ENCODE measurements at places on chromosomes 2 and 18.

DNA sequence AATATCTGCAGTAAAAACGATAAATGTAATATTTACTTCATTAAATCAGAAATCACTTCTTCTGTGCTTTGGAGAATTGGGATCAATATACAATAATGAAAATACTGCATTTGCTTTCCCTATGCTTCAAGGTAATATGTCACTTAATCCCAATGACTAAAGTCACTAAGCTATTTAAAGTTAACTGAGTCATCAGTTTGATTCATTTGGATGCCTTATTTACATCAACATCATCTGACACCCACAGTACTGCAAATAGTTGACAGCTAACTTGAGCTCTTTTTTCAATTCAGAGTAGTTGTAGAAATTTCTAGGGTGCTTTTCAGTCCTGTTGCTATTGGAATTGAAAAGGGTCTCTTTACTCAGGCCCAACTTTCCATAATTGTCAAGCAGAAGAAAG, 776.9 kb upstream of the FSHR start:
- no peak for DNase-seq

- no peak for DNase-seq
Observed at GRCh38 chr2:67974559-67975430, 88.0 kb downstream of the C1D start.

- DNase-seq, result no peak
Observed at GRCh38 chr18:65754121-65754520, 3.3 kb downstream of the CDH7 start.

GRCh38 chr2:15107137-15107536, 454.0 kb downstream of the NBAS start:
- DNase-seq, result no peak

GRCh38 chr18:35662293-35663062, 80.9 kb downstream of the GALNT1 start:
- DNase-seq, result no peak

DNA sequence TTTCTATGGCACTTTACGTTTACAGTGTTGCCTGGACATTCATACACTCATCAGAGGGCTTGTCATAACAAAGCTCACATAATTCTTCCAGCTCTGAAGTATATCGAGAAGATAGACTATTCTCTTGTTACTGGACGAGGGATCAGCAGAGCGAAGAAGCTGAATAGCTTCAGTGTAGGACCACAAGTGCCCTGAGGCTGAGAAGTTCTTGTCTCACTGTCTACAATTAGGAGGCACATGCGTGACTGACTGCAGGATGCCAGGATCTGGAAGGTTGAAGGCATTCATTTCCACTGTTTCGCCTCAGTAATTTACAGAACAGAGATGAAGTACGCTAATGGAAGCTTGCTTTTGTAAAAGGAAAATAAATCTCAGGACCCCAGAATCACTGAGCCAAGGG, 9.6 kb downstream of the SH3YL1 start:
- DNase-seq, result no peak

DNA sequence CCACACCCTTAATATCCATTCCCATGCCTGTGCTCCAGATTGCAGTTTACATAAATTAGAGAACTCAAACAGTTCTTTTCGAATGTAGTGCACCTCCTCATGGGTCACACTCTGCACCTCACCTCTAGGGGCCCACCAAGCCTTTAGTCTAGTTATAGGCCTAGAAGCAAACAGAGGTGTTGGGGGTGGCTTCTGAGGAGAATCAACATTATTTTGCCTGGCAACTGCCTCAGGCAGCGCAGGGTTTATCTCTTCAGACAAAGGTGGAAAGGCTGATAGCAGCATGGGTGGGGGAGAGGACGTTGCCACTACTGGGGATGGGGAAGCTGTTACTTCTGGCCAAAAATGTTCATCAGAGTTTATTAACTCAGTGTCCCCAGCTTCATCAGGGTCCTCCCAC, 5.0 kb upstream of the GYPC start:
- DNase-seq, result no peak

- no peak for DNase-seq
Observed at GRCh38 chr2:44615950-44616518, 254.3 kb downstream of the CAMKMT start.

GRCh38 chr2:141423124-141423523, 707.7 kb downstream of the LRP1B start:
- DNase-seq, result no peak

DNA sequence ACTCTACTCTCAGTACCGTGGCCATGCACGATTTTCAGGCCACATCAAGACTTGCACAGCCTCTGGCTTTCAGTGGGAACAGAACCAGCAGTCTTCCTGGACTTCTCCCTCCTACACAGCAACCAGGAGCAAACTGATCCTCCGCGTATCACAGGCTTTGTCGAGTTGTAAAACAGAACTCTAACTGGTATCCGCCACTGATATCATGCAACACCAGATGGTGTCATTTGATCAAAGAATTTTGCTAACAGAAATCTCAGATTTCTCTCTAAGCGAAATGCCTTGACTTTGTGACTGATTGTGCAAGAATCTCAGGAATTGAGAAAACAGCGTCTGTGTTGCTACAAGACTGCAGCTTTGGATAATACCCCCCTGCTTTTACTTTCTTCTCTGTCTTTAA, 85.7 kb downstream of the COPS8 start:
- DNase-seq, result no peak

- peak; percentile 12 for DNase-seq
Observed at GRCh38 chr2:6864923-6865345, 773 bp downstream of the CMPK2 start.

DNA sequence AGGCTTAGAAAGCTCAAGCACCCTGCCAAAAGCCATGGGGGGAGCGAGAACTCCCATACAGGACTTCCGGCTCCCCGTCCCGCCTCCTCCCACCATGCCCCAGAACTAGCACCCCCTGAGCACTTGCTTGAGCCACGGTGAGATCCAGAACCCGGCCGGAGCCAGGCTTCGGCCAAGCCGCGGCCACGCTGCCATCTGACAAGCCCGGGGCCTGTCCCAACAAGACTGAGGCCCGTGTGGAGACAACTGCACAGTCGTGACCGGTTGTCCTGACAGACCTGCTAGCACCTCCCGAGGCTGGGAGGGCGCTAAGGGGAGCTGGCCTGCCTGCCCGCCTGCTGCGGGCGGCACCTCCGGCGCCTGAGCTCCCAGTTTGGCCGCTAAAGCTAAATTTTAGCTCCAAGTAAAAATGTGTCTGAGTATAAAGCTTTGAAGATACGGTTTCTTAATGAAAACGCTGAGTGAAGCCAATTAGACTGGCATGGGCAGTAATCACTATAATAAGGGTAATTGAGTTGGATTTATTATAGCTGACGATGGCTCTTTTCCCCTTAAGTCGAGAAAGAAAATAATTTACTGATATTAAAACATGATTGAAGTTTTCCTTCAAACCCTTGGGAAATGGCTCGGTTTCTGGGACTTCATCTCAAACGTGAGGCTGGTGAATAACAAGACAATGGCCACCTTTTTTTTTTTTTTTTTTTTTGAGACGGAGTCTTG, 78.3 kb upstream of the ODC1 start:
- no peak for DNase-seq

DNA sequence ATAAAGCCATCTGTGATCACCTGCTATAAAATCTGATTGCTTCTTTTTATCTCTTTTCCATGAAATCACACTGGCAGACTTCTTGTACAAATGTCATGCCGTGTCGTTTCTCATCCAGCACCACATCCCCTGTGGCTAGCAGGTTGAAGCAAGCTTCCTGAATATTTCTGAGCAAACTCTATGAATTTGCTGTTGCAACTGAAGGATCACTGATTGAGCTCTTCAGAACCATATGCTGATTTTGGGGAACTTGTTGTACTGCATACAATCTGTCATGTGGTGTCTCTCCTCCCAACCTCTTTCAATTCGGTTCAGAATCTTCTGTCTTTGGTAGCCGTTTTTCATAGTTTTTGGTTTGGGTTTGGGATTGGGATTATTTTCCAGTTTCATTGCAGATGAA, 57.7 kb upstream of the RBMS1 start:
- no peak for DNase-seq

DNA sequence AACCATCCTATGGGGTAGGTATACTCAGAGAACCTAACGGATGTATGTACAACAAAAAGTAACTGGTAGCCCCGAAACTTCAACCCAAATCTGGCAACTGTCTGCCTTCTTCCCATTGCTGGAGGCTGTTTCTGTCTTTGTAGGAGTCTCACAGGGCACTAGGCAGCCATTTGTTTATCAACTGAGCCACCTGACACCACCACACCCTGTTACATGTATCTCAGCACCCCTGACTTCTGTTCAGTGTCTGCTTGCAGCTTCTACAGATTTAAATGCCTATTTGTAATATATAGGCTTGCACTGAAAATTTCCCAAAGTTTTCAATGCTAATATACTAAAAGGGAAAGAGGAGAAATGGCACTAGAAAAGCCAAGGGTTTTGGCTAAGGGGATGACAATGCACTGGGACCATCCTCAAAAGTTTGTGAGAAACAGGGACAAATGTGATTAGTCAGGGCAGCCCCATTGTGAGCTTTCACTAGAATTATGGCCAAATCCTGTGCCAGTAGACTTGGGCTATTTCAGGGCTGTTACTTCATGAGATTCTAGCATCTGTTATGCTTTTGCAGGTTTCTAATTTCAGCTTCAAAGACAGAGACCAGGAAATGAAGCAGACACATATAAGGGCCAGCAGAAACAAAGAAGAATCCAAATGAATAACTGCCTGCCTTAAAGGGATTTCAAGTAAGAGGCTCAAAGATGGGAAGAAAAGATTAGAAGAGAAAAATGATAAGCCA, 103.3 kb downstream of the MYO5B start:
- no peak for DNase-seq

GRCh38 chr2:98819231-98819766, 88.4 kb upstream of the MGAT4A start:
- no peak for DNase-seq

DNA sequence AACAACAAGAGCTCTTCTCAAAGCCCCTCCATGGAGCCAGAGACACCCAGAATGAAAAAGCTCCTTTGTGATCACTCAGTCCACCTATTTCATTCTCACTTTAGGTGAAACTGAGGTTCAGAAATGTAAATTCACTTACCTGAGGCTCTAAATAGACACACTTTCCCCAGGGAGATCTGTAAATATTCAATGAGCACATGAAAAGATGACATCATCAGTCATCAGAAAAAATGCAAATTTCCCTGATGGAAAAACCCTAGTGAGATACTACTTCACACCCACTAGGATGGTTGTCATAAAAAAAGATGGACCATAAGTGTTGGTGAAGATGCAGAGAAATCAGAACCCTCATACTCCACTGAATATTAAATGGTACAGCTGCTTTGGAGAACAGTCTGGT, 339.2 kb downstream of the EN1 start:
- no peak for DNase-seq

- no peak for DNase-seq
Observed at GRCh38 chr2:174581491-174581890, 16.1 kb downstream of the WIPF1 start.

- no peak for DNase-seq
Observed at GRCh38 chr2:60453301-60453700, 100.2 kb downstream of the BCL11A start.

DNA sequence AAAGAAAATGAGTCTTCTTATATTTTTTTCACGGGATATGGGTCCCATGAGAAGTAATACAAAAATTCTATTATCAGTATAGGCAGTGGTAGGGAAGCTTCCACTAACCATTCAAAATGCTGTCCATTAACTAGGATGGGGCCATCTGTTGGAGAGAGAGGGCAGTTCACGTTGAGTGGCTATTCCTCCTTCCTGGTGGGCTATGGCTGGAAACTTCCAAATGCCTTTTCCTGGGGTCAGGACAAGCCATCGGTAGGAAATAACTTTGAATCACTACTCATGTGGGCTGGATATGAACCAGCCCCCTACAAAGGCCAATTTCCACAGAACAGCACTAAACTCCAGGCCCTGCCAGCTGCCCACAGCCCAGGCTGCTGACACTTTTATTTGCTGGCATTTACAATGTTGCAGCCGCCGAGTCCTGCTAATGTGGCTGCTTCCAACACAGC, 156.1 kb upstream of the HNRNPA3 start:
- DNase-seq, result no peak

DNA sequence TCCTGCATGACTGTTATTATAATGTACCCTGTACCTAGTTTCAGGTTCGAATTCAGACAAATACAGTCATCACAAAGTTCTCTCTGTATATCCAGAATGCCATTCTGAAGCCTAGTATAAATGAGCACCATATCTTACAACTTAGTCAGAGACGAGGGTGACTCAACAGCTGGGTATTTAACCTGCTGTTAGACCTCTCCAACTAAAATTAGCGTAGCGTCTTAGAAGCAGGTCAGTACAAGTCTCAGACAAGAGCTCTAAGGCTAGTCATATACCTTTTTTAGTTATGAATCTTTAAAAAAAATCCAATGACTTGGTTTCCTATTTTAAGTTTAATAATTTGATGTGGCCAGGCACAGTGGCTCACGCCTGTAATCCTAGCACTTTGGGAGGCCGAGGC, 74.1 kb downstream of the CABYR start:
- DNase-seq, result no peak

DNA sequence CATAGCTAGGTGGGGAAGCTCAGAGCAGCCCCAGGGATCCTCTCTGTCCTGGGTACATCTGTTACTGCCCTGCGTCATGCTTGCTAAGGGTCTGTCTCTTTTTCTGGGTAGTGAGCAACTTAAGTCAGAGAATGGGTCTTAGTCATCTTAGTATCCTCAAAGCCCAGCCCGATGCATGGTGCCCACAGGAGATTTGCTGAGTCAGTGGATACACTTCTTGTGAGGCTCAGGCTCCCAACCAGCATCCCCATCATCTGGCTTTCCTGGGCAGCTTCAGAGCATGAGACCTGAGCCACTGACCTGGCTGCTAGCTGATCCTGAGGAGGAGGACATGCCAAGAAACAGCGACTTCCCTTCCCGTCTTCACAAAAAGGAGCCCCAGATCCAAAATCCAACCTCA, 10.0 kb downstream of the FOXI3 start:
- no peak for DNase-seq

DNA sequence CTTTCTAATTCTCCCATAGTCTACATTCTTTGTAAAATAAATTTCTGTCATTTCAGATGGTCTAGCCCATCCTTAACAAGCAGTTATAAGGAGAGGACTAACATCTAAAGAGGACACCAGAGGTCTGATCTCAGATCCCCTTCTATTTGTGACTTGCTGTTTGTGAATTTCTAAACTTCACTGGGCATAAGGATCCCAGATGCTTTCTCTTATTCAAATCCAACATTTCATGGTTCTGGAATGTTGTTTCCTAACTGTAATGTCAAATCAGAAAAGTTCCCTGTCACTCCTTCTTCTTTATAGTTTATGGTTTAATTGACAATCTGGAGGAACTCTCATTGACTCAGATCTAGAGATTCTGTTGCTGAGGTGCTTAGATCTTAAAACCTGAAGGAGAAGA, 430.2 kb downstream of the MEIS1 start:
- no peak for DNase-seq

- DNase-seq, result no peak
Observed at GRCh38 chr2:220143336-220143735, 515.9 kb downstream of the SLC4A3 start.

- no peak for DNase-seq
Observed at GRCh38 chr2:156038021-156038420, 294.5 kb downstream of the NR4A2 start.

DNA sequence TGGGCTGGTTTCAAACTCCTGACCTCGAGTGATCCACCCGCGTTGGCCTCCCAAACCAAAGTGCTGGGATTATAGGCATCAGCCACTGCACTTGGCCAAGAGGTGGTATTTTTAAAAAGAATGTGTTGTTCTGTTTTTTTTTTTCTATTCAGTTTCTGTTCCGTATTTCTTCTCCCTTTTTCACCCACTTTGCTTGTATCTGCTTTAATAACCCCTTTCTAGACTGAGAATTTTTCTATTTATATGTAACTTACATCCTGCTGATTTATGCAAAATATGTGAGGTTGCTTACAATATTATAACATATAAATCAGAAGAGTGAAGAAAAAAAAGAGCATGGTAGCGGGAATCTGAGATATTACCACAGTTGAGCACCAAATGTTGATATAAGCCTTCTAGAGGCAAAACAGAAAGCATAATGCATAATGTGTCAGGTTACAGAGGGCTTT, 17.2 kb upstream of the LYPD6B start:
- DNase-seq, result no peak
